Osteocyte (in vitro differentiated cells): ENCODE measurements at places on chromosomes 1 and 21. TPM values are rescaled to one million over a fixed set of nuclear protein-coding genes. Genes with fewer than 3 reads are reported as not detected.

GRCh38 chr1:98222706-98223105 is 301.9 kb upstream of the DPYD start:
- DNase-seq, result no peak

DNA sequence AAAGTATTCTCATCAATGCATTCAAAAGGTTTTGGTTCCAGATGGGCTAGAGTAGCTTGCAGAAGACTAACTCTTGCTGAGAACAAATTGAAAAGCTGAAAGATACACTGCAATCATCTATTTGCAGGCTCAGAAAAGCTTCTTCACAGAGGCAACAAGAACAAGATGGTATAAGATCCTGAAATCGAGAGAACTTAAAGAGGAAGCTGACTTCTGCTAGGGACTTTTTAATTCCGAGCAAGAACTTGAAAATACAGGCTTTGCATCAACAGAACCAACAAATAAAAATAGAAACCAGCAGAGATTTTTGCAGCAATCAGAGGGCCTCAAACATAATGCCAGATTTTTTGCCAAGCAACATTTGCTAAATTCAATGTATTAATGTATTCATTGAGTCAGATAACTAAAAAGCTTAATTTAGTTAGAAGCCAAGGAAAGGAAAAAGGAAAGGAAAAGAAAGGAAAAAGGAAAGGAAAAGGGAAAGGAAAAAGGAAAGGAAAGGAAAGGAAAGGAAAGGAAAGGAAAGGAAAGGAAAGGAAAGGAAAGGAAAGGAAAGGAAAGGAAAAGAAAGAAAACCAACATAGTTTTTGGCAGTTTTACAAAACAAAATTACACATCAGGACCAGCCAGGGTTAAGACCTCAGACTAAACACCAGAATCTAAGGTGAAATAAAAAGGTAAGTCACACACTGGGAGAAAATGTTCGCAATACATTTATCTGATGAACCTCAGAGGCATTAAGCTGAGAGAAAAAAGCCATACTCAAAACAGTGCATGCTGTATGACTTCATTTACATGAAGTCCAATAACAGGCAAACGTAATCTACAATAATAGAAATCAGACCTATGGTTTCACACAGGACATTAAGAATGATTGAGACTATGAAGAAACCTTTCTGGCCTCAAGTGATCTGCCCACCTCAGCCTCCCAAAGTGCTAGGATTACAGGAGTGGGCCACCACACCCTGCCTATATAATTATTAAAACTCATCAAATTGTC is 42.6 kb downstream of the FAF1 start:
- DNase-seq, result no peak

- no peak for DNase-seq
Observed at GRCh38 chr21:43926196-43926595, 61.2 kb downstream of the AGPAT3 start.

DNA sequence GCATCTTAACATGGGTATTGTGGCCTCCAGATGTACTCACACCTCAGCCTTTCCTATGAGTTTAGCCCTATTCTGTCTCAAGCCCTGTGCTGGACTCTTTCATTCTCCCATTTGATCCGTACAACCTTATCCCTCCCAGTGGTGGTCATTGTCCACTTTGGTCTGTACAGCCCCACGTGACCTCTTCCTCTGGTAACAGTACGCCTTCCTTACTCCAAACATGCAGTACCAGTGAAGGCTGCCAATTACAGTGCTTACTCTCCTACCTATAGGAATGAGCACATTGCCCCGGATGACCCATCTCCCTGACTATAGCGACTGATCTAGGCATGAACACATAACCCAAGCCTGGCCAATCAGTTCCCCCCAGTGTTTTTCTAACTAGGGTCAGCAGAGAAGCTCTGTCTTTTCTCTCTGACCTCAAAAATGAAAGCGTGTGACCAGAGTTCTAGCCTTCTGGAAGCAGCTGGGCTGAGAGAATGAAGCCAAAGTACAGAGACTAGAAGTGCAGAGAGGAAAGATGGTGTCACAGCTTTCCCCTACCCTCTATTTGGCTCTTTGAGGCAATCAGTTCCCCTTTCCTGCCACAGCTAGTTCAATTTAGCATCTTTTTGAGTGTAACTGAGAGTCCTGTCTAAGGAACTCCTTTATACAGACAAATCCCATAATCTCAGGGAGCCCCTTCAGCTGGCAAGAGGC is 9.9 kb upstream of the QSOX1 start:
- DNase-seq, result peak; percentile 44

DNA sequence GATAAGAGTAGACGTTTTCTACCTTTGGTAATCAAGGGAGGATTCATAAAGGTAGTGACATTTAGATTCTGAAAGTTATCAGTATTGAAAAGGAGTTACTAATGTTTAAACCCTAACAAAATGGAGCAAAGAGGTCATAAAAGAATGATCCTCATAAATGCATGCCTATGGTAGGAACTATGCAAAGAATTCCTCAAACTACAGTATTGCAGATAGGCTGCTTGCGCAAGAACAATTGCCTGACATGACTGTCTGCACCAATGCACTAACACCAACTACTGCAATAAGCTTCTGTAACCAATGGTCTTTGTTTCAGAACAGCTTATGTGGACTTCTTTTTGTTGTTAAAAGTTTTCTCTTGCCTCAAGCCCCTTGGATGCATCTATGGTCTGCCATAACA is 597.3 kb upstream of the ADGRL4 start:
- no peak for DNase-seq

- DNase-seq, result no peak
Observed at GRCh38 chr1:157785248-157785647, 8.3 kb upstream of the FCRL2 start.

GRCh38 chr1:205450448-205450847 is 5.4 kb downstream of the BLACAT1 start:
- DNase-seq, result no peak

DNA sequence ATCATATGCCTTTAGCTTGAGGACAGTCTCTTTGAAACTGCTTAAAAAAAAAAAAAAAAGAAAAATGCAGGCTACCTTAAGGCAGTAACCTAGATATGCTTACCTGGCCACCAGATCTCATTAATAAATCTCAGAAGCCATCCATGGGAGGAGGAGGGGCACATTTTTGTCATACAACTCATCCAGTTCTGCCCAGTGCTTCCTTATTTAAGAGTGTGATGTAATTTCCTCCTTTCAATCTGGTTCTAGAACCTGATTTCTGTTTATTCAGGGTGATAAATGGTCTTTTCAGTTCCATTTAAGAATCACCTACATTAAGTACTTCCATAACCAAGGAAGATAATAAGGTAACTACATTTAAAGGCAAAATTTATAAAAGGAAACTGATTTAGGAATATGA is 6.1 kb downstream of the ERRFI1 start:
- DNase-seq, result no peak

- DNase-seq, result peak; percentile 72
Observed at GRCh38 chr21:45827881-45828579, 153.5 kb upstream of the COL6A1 start.

- DNase-seq, result no peak
Observed at GRCh38 chr21:36386031-36386642, 945 bp downstream of the CHAF1B start.

DNA sequence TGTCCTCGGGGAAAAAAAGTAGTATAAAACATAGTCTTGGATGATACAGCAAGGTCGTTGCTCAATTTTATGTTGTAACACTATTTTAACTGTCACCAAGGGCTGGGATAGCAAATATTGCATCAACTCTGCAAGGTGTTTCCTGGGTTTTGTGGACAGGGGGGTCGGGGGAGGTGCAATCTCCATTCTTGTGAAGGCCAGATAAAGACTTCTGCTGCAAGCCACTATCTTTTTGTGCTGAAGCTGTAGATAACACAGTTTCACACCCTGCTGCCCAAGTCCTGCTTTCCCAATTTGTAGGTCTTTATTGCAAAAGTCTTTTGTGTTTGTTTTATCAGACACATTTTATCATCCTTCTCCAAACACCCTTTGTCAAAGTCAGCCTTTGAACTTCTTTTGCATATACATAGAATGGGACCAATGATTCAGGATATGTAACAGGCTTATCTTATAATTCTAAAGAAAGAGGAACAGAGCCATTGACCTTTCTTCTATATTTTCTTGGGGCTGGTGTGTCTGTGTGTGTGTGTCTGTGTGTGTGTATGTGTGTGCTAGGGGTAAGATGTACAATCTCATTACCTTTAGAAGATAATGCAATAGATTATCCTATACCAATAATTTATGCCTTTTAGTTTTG is 140.6 kb downstream of the RUNX1 start:
- DNase-seq, result no peak

- no peak for DNase-seq
Observed at GRCh38 chr1:203944651-203945404, 83.4 kb downstream of the SNRPE start.

DNA sequence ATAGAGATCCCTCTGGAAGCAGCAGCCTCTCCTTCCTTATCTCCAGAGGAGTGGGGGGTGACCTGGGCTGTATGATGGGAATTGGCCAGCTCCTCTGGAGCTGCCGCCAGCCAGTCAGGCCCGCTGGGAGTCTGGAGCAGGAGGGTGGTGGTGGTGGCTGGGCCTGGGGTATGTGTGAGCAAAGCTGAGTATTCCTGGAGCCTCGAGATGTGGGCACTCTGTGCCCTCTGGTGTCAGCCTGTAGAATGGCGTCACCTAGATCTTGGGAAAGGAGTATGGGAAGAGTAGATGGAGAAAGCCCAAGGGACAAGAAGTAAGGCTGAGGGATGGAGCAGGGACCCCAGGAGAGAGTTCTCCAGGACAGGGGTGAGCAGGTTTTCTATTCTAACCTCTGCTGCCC is 16.0 kb downstream of the VANGL2 start:
- DNase-seq, result no peak

- no peak for DNase-seq
Observed at GRCh38 chr1:206472024-206472423, 1.7 kb downstream of the IKBKE start.

GRCh38 chr1:234643850-234644134 is 33.8 kb upstream of the IRF2BP2 start:
- DNase-seq, result no peak

DNA sequence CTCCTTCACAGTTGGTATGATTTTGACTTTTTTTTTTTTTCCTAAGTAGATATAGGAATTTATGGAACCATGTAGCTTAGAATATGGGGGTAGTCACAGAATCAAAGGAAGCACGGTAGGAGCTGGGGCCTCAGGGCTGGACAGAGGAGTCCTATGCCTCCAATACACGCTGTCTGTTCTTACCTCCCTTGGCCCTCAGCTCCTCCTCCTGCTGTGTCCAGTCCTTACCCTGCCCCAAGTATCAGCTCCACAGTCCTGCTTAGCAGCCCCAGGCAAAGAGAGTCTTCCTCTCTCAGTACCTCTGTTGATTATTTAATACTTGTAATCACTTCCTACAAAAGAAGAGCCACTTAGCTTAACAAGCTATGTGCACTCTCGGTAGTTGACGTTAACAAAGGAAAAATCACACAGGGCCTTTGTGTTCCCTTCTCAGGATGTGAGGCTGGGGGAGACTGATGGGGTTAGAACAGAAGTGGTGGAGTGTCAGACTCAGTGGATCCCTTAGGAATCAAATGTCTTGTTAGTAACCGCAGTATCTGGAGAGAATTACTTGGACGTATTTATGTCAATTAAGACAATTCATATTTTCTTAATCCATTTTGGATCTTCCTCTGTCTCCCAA is 292.3 kb downstream of the HHAT start:
- no peak for DNase-seq

GRCh38 chr1:166884040-166884642 is 8.1 kb upstream of the TADA1 start:
- no peak for DNase-seq

DNA sequence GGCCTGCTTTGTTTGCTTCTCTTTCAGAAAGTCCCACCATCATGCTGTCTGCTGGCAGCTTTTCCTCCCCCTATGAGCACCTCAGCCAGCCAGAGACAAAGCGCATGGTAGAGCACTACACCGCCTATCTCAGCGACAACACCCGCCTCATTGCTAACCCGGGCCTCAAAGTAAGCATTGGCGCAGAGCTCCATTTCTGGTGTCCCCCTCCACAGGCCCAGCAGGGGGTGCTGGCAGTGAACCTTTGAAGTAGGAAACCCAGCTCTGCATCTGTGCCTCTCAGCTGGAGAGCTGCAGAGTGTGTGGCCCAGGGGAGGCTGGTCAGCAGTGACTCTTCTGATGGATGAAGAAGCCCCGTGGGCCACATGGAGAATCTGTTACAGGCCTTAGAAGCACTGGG is 81.2 kb upstream of the RAVER2 start:
- no peak for DNase-seq

DNA sequence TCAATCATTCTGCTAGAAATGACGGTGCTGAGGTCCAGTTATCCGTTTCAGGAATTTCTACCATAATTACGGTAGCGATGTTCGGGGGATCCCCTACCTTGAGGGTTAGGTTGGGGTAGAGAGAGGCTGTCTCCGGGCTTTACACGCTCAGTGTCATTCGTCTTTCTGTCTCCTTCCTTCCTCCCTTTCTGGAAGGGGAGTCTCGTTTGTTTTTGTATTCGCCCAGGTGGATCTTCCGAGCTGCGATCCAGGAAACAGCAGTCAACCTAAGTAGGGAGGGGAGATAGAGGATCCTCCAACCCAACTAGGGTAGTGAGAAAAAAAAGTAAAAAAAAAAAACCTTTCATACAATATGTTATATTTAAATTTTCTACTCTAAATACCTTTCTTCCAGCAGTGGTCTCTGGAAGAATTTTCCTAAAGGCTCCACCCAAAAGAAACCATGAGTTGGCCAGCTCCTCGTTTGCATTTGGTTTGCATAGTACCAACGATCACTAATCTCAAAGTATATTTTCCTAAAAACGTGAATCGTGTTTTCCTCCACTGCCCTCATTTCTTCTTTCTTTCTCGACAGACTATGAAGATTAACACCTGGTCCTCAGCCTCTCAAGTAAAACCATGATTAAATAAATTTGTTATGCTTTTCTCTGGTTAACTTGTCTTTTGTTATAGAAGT is 611 bp upstream of the PIK3C2B start:
- DNase-seq, result no peak

GRCh38 chr1:201500670-201501120 is 6.2 kb downstream of the CSRP1 start:
- no peak for DNase-seq

DNA sequence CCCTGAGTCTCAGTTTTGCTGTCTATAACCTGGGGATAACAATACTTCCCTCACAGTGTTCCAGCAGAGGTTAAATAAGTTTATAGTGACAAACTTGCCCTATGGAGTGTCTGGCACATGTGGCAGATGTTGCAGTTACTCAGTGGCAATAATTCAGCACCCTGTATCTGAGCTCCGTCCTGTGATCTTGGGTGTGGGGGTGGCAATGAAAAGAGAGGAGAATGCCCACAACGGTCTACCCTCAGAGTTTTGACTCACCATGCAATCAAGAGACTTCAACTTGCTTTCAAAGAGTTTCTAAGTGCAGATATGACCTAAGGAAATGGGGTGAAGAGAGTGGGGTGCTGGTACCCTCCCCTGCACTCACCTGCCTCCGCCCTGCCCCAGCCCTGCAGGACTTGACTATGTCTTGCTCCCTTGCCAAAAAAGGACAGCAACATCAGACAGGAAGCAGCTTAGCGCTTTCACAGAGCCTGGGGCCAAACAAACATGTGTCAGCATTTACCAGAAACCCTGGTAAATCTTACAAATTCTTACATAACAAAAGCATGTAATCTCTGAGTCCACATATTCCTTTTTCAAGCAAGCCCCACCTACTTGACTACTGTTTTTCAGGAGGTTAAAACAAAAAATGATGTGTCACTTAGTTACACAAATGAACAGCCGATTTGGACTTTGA is 185.1 kb upstream of the CAMK1G start:
- DNase-seq, result no peak

ELAPOR1 gene
- total RNA-seq, result 0.31 and 0.83 TPM in 2 replicates

TMEM183A gene
- 59.6 and 65.9 TPM in 2 replicates for total RNA-seq

S100B gene
- not detected in 2 replicates for total RNA-seq

TNFRSF9 gene
- total RNA-seq, result not detected in 2 replicates

TMEM200B gene
- 19.7 and 22.5 TPM in 2 replicates for total RNA-seq

TMEM52 gene
- total RNA-seq, result 1.5 TPM in 1 of 2 replicates, not detected in the other

OR2L5 gene
- total RNA-seq, result not detected in 2 replicates

CAMTA1 gene
- total RNA-seq, result 68.1 and 81.6 TPM in 2 replicates

SELL gene
- not detected in 2 replicates for total RNA-seq

WDR4 gene
- total RNA-seq, result 15.0 and 15.7 TPM in 2 replicates

OVAAL gene
- not detected in 2 replicates for total RNA-seq
